ENCODE measurements at places on chromosomes 7 and 10.

DNA sequence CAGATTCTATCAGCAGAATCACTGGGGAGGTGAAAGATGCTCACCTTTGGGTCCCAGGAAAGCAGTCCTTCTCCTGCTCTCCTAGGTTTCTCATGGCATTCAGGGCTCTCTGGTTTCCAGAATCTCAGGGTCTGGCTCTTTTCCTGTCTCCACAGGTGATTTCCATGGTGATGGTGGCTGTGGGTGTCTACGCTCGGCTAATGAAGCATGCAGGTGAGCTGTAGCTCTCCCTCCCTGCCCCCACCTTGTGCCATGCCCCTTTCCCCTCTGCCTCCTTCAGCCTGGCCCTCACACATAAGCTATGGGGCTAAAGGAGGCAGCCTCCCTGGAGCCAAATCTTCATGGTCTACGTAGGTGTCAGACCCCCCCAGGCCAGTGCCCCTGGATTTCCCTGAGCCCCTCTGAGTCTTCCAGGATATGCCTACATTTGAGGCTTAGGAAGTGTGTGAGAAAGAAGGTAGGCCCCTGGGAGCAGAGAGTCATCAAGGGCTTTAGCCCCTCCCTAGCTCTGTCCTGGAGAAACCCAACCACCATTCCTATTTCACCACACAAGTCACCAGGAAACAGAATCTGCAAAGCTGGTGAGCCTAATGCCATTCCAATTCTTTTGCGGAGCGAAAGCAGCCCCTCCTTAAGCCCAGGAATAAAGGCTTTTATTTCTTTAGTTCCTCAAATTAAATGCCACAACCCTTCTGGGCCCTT, 17.2 kb downstream of the TSPAN33 start:
- no peak for DNase-seq

DNA sequence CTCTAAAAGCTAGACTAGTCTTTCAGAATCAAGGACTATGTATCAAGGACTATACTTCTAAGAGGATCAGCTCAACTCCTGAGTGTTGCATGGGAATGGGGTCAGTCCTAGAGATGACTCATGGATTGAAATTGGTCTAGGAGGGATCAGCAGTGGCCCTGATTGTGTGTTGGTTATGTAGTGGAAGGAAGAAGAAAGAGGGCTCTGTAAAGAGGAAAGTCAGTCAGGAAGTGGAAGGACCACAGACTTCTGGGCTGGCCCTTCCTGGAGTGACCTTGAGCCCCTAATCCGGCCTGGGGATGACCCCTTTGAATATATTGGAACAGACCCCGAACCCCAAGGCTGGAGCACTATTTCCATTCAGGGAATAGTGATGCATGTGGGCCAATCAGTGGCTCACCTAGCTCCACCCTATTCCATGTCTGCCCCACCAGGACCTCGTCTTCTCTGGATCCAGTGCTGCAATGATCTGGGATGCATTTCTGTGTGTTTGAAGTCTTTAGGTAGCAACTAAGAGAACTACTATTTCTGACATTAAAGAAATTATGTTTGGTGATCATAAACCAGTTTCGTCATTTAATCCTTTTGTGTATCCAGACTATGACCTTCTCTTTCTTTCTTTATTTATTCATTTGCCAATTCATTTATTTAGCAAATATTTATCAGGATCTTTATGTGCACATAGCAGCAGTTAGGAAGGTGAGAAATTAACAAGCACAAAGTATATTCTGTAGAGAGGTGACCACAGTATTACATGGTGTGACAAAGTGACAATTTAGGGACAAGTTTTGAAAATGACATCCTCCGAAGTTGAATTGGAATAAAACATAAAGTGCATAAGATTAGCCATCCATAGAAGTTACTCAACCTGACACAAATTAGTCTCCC, 48.6 kb upstream of the KIF5B start:
- DNase-seq, result no peak

DNA sequence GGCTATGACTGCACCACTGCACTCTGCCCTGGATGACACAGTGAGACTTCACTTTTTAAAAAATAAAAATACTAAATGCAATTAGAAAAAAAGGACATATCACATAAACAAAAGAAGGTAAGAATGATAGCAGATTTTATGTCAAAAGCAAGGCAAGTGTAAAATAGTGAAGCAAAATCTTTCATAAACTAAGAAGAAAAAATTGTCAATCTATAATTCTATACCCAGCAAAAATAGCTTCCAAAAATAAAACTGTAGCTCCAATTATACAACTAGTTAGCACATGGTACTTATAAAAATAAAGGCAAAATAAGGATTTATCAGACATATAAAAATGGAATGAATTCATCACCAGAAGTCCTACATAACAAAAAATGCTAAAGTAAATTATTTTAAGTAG, 85.4 kb upstream of the SVIL start:
- DNase-seq, result no peak

GRCh38 chr7:14000247-14000646, 10.8 kb upstream of the ETV1 start:
- no peak for DNase-seq

- DNase-seq, result no peak
Observed at GRCh38 chr7:44639671-44640321, 33.4 kb downstream of the OGDH start.

DNA sequence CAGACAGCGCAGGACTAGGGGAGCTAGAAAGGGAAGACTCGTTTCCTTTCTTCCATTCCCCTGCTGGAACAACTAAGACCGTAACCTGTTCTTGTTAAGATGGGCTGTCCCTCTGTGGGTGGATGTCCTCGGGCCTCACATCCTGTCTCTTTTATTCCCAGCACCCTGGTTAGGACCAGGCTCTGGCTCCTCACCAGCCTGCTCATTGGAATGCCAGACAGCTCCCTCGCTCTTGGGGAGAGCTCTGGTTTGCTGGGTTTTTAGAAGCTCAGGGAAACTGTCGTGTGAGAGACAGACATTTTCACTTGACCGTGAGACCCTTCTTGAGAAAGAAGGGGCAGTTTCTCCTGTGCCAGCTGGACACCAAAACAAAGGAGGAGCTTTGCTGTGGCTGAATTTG, 58.1 kb upstream of the HABP2 start:
- no peak for DNase-seq

DNA sequence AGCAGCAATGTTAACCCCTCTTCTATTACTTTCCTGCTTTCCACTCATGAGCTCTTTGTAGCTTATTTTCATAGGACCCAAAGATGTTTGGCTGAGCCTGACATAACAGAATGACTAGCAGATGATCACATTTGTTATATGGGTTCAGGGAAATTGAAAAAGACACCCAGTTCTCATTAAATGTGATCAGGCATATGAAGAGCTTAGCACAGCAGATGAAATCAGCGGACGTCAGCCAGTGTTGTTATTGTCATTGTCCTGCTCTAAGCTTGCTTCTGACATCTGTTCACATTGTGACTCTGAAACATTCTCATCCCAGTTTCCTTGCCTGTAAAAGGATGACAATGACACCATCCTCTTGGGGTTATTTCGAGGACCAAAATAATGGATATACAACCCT, 43.5 kb downstream of the FAM241B start:
- DNase-seq, result no peak

Measured in CD4-positive, alpha-beta T cell treated with Interleukin-2 at 100 ng/mL for 4 hours (primary cell).